ENCODE measurements at places on chromosomes 6 and 20.
A peak's percentile ranks its signal among the peaks of the same experiment; 100 is the strongest.

DNA sequence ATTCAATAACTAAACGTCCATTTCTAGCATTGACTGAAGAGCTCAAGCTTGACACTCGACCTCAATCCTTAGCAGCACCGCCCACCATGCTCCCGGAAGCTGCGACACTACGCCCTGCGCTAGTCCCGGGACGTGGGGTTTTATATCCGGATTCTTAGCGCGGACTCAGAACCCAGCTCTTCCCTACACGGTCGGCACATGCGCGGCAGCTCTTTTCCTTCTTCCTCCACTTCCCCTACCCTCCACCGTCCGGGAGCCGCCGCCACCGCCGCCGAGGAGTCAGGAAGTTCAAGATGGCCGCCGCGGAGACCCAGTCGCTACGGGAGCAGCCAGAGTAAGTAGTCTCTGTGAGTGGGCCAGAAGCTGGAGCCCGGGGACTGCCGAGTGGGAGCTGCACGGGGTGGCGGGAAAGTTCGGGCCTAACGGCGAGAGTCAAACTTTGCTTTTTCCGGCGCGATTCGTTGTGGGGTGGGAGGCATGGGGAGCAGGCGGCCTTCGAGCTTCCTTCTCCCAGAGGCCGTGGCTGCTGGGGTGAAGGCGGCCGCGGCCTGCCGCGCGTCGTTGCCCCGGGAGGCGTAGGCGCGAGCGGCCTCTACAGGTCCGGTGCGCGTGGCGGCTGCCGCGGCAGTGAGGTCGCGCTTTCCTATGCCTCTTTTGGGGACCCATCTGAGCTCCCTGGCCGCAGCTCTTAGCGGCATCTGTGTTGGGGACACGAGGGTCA is 57.6 kb downstream of the FAM217A start:
- DNase-seq, result peak; percentile 41

- DNase-seq, result no peak
Measured at GRCh38 chr20:51553897-51554486, 11.5 kb upstream of the NFATC2 start.

DNA sequence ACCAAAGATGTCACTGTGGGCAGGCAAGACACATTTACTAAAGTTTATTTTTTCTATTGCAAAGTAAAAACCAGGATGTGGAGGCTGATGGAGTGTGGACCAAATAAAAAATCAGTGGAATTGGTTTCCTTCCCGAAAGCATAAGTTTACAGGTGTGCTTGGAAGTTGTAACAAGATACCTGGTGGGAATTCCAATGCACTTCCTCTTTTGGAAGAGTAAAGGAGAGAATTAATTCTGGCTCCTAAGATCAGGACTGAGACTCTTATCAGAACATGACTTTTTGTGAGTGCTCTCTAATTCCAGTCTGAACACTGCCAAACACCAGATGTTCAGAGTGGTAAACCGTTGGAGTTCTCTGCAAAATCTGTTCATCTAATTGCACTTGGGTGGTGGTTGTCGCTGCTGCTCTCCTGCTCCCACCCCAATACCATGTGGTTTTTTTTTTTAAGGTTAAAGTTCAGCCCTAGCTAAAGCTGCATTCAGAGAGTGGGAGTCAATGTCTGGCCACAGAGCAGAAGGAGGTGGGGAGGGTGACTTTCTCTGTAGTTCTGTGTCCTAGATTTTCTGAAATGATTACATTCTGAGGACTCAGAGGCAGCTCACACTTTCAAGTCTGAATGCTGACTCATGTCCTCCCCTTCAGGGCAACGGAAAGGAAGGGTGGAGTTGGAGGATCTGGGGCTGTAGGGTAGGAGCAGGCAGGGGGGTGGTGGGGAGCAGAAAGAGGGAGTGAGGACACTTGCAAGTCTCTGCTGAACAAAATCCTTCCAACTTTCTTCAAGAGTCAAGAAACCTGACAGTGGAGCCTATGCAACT is 275.8 kb upstream of the PRDM1 start:
- DNase-seq, result peak; percentile 28

DNA sequence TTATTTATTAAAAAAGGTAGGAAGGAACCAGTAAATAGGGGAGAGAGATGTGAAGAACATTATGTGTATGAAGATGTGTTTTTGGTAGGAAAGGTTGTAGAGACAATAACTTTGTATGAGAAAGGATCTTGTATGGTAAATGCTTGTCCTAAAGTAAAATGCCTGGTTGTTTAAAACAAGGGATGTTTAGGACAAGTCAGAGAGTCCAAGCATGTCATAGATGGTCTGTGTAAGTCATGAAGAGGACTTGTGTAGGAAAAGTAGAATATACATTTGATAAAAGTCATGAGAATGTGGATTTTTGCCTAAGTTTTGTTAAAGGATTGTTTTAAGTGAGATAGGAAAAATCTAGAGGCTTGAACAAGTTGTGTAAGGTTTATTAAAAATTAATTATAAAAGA is 325.1 kb downstream of the CDH26 start:
- no peak for DNase-seq

GRCh38 chr6:166032366-166033200 is 135.1 kb downstream of the TBXT start:
- DNase-seq, result no peak

DNA sequence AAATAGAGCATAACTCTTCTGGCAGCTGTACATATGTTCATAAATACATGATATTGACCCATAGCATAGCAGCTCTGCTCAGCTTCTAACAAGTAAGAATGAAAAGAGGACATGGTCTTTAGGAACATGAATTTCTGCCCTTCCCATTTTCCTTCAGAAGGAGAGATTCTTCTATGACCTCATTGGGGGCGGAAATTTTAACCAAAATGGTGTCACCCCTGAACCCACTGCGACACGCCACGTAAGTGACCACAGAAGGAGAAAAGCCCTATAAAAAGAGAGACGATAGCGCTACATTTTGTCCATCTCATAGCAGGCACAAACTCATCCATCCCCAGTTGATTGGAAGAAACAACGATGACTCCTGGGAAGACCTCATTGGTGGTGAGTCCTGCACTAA is at the start of gene IL17A:
Gene IL17A (plus strand): TSS at position 301 of the 400 bp plus-strand sequence. CDS start 57 bp downstream, at position 358.
- no peak for DNase-seq

- peak; percentile 74 for DNase-seq
Measured at GRCh38 chr20:1185790-1186334, 1.1 kb upstream of the TMEM74B start.

GRCh38 chr6:111870051-111870741 is 3.1 kb downstream of the FYN start:
- DNase-seq, result no peak

DNA sequence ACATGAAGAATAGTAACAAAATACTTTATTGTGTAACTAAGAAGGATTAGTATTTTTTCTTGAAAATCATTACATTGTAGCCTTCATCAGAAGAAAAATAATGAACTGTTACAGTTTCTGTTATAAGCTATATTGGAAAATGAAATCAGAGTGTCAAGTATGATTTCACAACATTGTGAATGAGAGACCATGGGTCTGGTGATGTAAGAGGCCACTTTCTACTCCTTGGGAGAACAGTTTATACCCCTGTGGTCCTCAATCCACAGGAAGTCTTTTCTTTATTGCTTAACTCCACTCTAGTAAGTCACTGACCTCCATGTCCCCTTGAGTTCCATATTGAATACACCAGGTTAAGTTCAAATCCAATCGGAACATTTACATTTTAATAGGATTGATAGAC is 218.7 kb upstream of the FERMT1 start:
- no peak for DNase-seq

DNA sequence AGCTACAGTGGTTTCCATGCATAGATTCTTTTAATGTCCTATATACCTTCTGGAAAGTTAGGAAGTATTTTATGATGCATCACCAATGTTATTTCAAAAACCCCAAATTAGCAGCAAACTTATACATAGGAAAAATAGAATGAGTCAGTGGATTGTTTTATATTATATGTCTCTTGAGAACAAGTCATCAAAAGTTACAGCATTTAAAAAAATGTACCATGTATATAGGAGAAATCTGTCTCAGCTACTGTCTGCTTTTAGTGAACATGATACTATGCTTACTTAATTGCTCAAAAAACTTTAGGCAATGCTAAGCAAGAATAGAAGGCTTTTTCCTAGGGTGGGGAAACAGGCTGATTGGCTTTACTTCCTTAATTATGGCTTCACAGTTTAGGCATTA is 365.3 kb downstream of the SAMD5 start:
- DNase-seq, result no peak

DNA sequence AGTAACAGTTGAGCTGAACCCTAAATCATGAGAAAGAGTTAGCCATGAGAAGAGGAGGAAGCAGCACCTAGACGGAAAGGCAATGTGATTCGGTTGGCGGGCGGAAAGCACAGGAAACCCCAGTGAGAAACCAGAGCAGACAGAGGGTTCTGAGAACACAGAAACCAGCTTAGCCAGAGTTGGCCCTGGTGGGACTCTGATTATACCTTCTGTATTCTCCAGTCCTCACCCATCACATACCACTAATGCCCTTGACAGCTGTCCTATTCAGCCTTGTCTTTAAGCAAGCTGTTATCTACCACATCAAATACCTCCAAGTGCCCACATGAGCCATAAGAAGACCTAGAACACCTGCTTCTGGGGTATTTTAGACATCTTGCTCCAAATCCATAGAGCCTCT is 58.9 kb upstream of the LRRC1 start:
- DNase-seq, result no peak

DNA sequence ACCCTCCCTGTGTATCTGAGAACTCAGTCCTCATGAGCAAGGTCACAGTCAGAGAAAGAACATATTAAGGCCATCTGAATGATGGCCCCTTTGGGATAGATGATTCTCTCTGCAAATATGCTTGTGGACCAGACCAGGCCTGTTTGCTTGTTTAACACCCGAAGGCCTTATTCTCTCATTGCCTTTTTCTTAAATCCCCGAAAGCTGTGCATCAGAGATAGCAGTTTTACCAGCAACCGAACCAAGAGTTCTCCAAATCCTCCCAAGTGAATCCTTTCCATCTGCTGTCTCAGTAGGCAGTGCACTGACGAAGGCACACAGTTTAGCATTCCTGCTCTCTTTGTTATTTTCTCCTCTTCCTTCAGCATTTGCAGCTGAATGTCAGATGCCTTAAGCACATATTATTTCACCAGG is 79.8 kb downstream of the TRMT6 start:
- no peak for DNase-seq

DNA sequence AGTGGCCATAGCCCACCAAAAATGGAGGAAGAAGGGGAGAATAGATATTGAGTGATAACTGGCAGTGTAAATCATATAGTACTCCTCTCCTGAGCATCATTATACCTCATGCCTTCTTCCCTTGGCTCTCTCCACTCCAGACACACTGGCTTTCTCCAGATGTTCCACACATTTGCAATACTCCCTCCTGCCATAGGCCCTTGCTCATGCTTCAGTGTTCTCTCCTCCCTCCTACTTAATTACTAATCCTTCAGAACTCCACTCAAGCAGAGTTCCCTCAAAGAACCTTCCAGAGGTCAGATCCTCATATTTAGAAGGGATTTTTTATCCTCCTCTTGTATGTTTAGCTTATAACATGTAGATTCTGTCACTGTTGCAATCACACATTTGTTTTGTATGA is 279.5 kb upstream of the SUPT3H start:
- no peak for DNase-seq

DNA sequence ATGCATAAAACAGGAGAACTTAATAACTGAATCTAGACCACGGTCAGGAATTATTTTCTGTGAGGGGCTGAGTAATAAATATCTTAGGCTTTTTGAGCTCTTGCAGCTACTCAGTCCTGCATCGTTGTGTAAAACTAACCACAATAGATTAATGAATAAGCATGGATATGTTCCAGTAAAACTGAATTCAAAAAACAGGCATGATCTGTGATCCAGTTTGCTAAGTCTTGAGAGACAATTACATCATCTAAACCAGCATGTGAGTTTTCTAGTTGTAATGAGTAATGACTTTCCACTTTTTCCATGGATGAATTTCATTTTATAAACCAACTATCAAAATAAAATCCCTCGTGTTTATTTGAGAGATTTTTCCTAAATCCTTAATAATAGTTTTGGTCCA is 336.8 kb downstream of the RFPL4B start:
- no peak for DNase-seq

DNA sequence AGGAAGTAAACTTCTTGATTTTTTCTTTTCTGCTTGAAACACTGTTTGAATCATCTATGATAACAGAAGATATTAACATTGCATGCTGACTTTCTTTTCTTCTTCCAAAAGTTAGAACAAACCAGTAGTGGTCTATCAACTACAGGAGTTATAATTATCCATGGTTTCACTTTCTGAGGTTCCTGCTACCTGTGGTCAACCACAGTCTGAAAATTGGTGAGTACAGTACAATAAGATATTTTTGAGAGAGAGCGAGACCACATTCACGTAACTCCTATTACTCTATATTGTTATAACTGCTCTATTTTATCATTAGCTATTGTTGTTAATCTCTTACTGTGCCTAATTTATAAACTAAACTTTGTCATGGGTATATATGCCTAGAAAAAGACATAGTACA is 86.1 kb downstream of the MAP7 start:
- no peak for DNase-seq

- DNase-seq, result no peak
Measured at GRCh38 chr6:9484686-9485085, 930.2 kb downstream of the TFAP2A start.

DNA sequence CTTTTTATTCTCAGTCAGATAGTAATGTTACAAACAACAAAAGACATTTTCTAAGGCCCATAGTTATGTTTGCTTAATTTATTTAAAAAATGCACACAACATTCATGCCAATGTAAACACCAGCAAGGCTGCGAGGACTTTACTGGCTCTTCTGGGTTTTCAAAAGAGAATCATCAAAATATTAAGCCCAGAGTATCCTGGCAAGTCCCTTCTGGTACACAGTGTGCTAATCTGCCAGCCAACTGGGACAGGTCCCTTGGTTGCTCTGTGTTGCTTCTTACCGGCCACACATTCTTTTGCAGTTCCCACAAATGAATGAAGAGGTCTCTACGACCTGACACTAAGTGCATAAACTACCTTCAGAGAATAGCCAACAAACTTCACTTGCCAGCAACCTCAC is 42.6 kb upstream of the SPDEF start:
- DNase-seq, result no peak

DNA sequence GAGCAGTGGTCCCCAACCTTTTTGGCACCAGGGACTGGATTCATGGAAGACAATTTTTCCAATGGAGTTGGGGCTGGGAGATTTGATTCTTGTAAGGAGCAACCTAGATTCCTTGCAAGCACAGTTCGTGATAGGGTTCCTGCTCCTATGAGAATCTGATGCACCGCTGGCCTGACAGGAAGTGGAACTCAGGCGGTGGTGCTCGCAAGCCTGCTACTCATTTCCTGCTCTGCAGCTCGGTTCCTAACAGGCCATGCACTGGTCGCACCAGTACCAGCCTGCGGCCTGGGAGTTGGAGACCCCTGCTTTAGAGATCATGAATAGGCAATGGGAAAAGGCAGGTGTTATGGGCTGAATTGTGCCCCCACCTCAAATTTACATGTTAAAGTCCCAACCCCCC is 131.2 kb downstream of the PFDN4 start:
- DNase-seq, result no peak

- DNase-seq, result no peak
Measured at GRCh38 chr20:20731000-20731944, 18.8 kb upstream of the RALGAPA2 start.

GRCh38 chr20:40286975-40287531 is 402.0 kb downstream of the MAFB start:
- no peak for DNase-seq

- DNase-seq, result no peak
Measured at GRCh38 chr6:60695232-60695631, 1590.8 kb downstream of the KHDRBS2 start.

- no peak for DNase-seq
Measured at GRCh38 chr6:44101832-44102231, 25.4 kb downstream of the MRPL14 start.

- DNase-seq, result no peak
Measured at GRCh38 chr6:2510316-2510715, 240.4 kb downstream of the MYLK4 start.
